ENCODE measurements at places on chromosomes 4 and X. TPM values are rescaled to one million over a fixed set of nuclear protein-coding genes. Genes with fewer than 3 reads are reported as not detected.

GRCh38 chr4:2364654-2365053, 53.8 kb downstream of the ZFYVE28 start:
- DNase-seq = peak; percentile 63
- H3K27ac ChIP-seq = no peak overlapping the region

- no peak for DNase-seq
- H3K4me3 ChIP-seq = no peak overlapping the region
- no peaks in the 10 kb centered on the region for H3K36me3 ChIP-seq
- H3K4me1 ChIP-seq = no peaks in the 10 kb centered on the region
- H3K27me3 ChIP-seq = peaks cover 47% of the 10 kb centered on the region
Observed at GRCh38 chrX:108731153-108731552, 5.2 kb downstream of the IRS4 start.

- no peak overlapping the region for H3K27ac ChIP-seq
- no peaks in the 10 kb centered on the region for H3K27me3 ChIP-seq
- H3K36me3 ChIP-seq = no peaks in the 10 kb centered on the region
- DNase-seq = peak; percentile 88
Observed at GRCh38 chr4:141346144-141346543, 125.4 kb downstream of the ZNF330 start.

GRCh38 chr4:16206848-16207247, 19.4 kb downstream of the TAPT1 start:
- no peaks in the 10 kb centered on the region for H3K27me3 ChIP-seq
- DNase-seq = no peak
- no peak overlapping the region for H3K4me3 ChIP-seq
- peaks cover 6% of the 10 kb centered on the region for H3K4me1 ChIP-seq
- H3K27ac ChIP-seq = no peak overlapping the region

DNA sequence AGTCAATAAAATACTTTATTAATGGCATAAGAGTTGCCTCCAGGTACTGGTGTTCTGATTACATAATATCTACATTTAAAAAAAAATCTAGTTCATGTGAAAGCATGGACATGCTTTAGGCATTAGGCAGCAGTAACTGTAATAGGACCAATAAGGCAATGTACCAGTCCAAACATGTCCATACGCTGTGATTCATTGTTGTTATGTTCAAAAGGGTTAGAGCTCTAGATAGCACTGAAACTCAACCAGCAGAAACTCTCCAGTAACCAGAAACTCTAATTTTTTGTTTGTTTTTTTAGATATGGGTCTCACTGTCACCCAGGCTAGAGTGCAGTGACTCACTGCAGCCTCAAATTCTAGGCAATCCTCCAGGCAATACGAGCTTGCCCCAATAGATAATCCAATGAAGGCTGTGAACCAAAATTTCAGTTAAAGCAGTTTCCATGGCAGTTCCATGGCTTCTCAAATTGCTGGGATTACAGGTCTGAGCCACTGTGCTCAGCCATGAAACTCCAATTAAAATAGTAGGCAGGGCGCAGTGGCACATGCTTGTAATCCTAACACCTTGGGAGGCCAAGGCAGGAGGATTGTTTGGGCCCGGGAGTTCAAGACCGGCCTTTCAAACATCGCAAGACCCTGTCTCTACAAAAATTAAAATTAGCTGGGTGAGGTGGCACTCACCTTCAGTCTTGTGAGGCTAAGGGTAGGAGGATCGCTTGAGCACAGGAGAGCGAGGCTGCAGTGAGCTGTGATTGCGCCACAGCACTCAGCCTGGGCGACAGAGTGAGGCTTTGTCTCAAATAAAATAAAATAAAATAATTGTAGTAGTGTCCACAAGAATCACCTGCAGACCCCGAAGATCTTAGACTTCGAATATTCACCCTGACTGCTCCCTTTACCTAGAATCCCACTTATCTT, 36.3 kb downstream of the MGARP start:
- H3K27me3 ChIP-seq = no peaks in the 10 kb centered on the region
- H3K27ac ChIP-seq = no peak overlapping the region
- H3K4me1 ChIP-seq = peaks cover 3% of the 10 kb centered on the region
- H3K36me3 ChIP-seq = no peaks in the 10 kb centered on the region
- H3K4me3 ChIP-seq = no peak overlapping the region
- no peak for DNase-seq

- H3K36me3 ChIP-seq = no peaks in the 10 kb centered on the region
- H3K4me3 ChIP-seq = no peak overlapping the region
- no peaks in the 10 kb centered on the region for H3K27me3 ChIP-seq
- DNase-seq = no peak
- H3K27ac ChIP-seq = no peak overlapping the region
- peaks cover 12% of the 10 kb centered on the region for H3K4me1 ChIP-seq
Observed at GRCh38 chr4:75729836-75730235, 5.5 kb downstream of the USO1 start.

DNA sequence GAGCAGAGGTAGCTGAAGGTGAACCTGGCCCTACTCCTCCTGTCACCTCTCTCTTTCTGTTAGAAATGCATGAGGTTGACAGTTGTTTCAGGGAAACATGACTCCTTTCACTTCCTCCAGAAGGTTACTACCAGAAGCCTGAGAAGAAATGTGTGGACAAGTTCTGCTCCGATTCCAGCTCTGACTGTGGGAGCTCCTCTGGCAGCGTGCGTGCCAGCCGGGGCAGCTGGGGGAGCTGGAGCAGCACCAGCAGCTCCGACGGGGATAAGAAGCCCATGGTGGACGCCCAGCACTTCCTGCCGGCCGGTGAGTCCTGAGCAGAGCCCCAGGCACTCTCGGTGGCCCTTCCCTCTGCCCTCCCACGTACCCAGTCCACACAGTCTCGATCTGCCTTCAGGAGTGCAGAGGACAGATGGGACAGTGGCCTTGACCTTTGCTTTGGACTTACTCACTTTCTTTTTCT, 61.3 kb upstream of the TLR2 start:
- no peaks in the 10 kb centered on the region for H3K27me3 ChIP-seq
- no peak overlapping the region for H3K27ac ChIP-seq
- peak; percentile 12 for DNase-seq

GRCh38 chrX:109187473-109188168, 294.3 kb downstream of the GUCY2F start:
- H3K4me3 ChIP-seq = no peak overlapping the region
- H3K27ac ChIP-seq = no peak overlapping the region
- H3K27me3 ChIP-seq = peaks cover 2% of the 10 kb centered on the region
- no peaks in the 10 kb centered on the region for H3K36me3 ChIP-seq

- no peak for DNase-seq
- no peaks in the 10 kb centered on the region for H3K36me3 ChIP-seq
- H3K4me3 ChIP-seq = no peak overlapping the region
- no peak overlapping the region for H3K27ac ChIP-seq
- H3K4me1 ChIP-seq = peaks cover 4% of the 10 kb centered on the region
Observed at GRCh38 chr4:138975225-138975624, 40.4 kb upstream of the NOCT start.

The TSPAN6 gene
- total RNA-seq = 29.6 TPM

GRCh38 chr4:94673961-94674360, 83.8 kb upstream of the BMPR1B start:
- H3K27ac ChIP-seq = no peak overlapping the region
- H3K4me3 ChIP-seq = no peak overlapping the region
- H3K4me1 ChIP-seq = peaks cover 12% of the 10 kb centered on the region
- H3K27me3 ChIP-seq = no peaks in the 10 kb centered on the region

The SERPINA7 gene
- not detected for total RNA-seq

DNA sequence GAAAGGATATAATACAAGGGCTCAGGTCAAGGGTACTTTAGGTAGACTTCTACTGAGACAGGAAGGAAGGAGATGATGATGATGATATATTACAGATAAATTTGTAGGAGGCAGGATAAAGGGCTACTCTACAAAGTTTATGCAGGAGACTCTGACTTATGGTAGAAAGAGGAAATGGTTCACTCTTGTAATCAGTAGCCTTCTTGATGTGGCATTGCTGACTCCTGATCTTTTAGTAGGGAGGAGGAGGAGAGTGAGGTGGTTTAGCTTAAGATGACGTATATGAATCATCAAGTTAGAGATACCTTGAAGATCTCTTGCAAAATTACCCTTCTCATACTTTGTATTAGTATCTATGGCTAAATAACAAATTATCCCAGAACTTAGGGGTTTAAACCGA, 4.7 kb downstream of the BLTP1 start:
- peaks cover 4% of the 10 kb centered on the region for H3K4me1 ChIP-seq
- no peak for DNase-seq
- peaks cover 8% of the 10 kb centered on the region for H3K36me3 ChIP-seq
- H3K27ac ChIP-seq = no peak overlapping the region

- peaks cover 19% of the 10 kb centered on the region for H3K27me3 ChIP-seq
- no peak overlapping the region for H3K4me3 ChIP-seq
- no peak for DNase-seq
Observed at GRCh38 chrX:50818986-50819385, 5.0 kb upstream of the SHROOM4 start.

The WDR17 gene
- 0.22 TPM for total RNA-seq

The VCX3B gene
- total RNA-seq = not detected

GRCh38 chr4:165095291-165095690, 17.4 kb downstream of the TMEM192 start:
- H3K36me3 ChIP-seq = peaks cover 7% of the 10 kb centered on the region
- H3K27me3 ChIP-seq = no peaks in the 10 kb centered on the region
- no peak overlapping the region for H3K4me3 ChIP-seq
- peak; percentile 11 for DNase-seq

DNA sequence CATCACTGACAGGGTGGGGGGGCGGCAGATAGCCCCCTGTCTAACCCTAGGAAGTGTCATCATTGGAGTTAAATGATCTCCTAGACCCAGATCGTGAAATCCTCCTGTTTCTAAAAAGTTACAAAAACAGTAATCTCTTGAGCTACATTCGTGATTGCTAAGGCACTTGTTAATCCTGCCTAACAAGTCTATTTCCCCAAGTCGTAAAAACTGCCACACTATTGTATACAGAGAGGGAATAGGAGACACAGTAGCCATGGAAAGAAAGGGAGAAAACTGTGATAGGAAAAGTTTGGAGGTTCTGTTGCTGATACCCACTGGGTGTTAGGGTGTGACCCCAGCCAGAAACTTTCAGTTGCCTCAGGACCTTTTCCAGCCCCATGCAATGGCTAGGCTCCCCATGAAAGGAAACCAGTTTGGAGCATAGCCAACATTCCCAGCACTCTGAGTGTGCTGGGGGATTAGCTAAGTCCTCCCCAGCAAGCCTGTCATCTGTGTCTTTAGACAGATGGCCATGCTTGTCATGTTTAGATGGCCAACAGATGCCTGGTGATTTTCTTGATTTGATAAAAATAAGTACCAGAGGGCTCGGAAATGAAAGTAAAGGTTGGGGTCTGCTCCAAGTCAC, 63.3 kb upstream of the ANXA10 start:
- no peaks in the 10 kb centered on the region for H3K36me3 ChIP-seq
- H3K27ac ChIP-seq = no peak overlapping the region
- H3K27me3 ChIP-seq = no peaks in the 10 kb centered on the region
- H3K4me1 ChIP-seq = no peaks in the 10 kb centered on the region
- peak; percentile 49 for DNase-seq
- no peak overlapping the region for H3K4me3 ChIP-seq

GRCh38 chr4:20313237-20314030, 61.7 kb downstream of the SLIT2 start:
- no peak overlapping the region for H3K27ac ChIP-seq
- no peaks in the 10 kb centered on the region for H3K36me3 ChIP-seq
- no peak overlapping the region for H3K4me3 ChIP-seq
- DNase-seq = no peak
- no peaks in the 10 kb centered on the region for H3K4me1 ChIP-seq

DNA sequence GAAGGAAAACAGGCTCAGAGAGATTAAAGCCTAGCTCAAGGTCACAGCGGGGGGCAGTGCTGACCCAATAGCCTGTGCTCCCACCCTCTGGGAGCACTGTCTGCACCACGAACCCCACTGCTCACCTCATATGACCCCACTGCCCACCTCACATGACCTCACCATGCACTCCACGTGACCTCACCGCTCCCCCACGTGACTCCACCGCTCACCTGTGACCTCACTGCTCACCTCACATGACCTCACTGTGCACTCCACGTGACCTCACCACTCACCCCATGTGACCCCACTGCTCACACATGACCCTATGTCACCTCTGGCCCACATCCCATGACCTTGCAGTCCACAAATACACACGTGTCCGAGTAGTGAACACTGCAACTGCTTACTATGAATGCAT, 55.4 kb downstream of the ACOX3 start:
- no peak for DNase-seq
- no peak overlapping the region for H3K4me3 ChIP-seq
- no peak overlapping the region for H3K27ac ChIP-seq

- no peak overlapping the region for H3K27ac ChIP-seq
- H3K4me3 ChIP-seq = no peak overlapping the region
- DNase-seq = peak; percentile 45
- H3K27me3 ChIP-seq = no peaks in the 10 kb centered on the region
- H3K36me3 ChIP-seq = no peaks in the 10 kb centered on the region
- no peaks in the 10 kb centered on the region for H3K4me1 ChIP-seq
Observed at GRCh38 chr4:126182336-126182735, 867.6 kb downstream of the FAT4 start.

GRCh38 chr4:165301833-165302232, 25.6 kb upstream of the MSMO1 start:
- no peaks in the 10 kb centered on the region for H3K36me3 ChIP-seq
- no peaks in the 10 kb centered on the region for H3K4me1 ChIP-seq
- no peak overlapping the region for H3K4me3 ChIP-seq

DNA sequence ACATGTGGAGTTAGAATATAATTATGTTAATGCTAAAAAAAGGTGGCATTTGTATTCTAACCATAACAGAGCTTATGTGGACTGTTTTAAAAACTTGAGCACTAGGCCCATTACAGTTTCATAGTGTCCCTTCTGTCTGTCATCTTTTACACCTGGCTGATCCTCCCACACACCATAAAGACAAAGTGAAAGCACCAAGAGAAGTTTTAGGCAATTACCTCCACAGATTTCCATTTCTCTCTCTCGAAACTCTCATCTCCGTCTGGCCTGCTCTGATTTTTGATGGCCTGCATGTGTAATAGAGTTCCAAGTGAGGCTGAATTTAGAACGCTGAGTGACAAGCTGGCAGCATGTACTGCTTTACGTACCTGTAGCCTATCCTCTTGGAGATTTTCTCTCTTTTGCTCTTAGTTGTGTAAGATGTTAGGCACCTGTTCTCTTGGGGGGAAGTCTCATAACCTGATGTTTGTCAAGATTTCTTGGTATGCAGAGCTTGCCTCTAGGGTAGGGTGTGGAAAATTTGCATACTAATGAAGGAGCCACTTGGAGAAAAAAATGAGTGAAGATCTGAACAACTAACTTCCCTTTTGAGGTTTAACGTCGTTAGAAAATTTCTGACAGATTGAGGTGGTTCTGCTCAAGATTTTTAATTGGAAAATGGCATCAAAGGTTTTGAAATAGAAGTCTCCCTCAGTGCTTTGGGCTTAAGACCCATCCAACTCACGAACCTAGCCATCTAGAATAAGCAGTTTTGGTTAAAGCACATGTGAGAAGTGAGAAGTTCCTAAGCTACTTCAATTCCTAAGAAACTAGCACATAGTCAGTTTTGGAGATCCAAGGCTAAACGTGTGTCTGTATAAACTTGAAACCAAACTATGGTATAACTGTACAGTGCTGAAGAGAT, 57.6 kb upstream of the RAP1GDS1 start:
- H3K27ac ChIP-seq = no peak overlapping the region
- no peak for DNase-seq
- no peaks in the 10 kb centered on the region for H3K4me1 ChIP-seq
- no peaks in the 10 kb centered on the region for H3K36me3 ChIP-seq
- no peak overlapping the region for H3K4me3 ChIP-seq

- H3K36me3 ChIP-seq = no peaks in the 10 kb centered on the region
- no peak overlapping the region for H3K4me3 ChIP-seq
- no peaks in the 10 kb centered on the region for H3K4me1 ChIP-seq
Observed at GRCh38 chr4:44100456-44100855, 348.2 kb downstream of the KCTD8 start.

GRCh38 chr4:3406021-3406420, 35.7 kb upstream of the HGFAC start:
- H3K27me3 ChIP-seq = no peaks in the 10 kb centered on the region
- no peak overlapping the region for H3K27ac ChIP-seq
- no peak for DNase-seq

All from muscle of leg (tissue), 16 donors.